ENCODE measurements at places on chromosomes 16 and 17.

DNA sequence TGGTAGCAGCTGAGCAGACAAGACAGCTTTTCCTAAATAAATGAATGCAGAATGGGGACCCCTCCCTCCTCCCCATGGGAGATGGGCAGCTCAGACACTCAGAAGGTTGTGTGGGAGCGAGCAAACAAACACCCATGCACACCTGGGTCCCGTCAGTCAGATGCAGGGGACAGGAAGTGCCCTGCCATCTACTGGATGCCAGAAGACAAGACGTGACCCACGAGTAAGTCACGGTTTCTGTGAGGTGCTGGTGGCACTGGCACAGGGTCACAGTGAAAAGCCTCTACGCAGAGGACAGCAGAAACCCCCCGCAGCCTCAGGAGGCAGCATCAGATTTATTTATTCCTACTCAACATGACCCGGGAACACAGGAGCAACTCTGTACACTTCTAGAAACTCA, 8.4 kb downstream of the HBQ1 start:
- no peak for DNase-seq

- DNase-seq = peak; percentile 47
These were observed 238.9 kb downstream of the CDH8 start for GRCh38 chr16:61797296-61797795.

GRCh38 chr17:53061446-53061845, 761.3 kb upstream of the KIF2B start:
- DNase-seq = no peak

GRCh38 chr16:381012-381788, 578 bp downstream of the PGAP6 start:
- no peak for DNase-seq
